HAP-1 (cell line): ENCODE measurements at places on chromosomes 5 and 9.

DNA sequence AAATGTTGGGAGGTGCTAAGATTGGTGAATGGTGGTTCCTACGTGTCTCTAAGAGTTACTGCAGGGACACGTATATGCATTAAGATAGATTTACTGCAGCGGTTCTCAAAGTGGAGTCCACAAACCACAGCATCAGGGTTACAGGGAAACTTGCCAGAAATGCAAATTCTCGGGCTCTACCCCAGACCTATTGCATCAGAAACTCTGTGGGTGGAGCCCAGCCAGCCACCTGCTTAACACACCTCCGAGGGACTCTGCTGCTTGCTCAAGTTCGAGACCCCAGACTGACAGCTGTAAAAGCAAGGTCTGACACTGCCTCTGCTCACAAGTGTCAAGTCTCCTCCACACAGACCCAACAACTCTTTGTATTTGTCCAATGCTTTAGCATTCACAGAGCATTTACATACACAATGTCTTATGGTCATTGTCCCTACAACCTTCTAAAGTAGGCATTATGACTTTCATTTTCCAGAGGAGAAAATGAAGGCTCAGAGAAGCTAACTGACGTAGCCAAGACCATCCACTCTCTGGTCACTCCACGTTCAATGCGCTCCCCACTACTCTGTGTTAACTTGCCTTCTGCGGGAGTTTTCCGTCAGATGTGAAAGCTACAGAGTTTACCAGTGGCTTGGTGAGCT is 48.8 kb downstream of the HSD17B3 start:
- no peak for DNase-seq

GRCh38 chr9:34862836-34863235 is 95.2 kb upstream of the PHF24 start:
- DNase-seq: no peak

GRCh38 chr5:125834438-125835115 is 588.6 kb upstream of the GRAMD2B start:
- DNase-seq: no peak

DNA sequence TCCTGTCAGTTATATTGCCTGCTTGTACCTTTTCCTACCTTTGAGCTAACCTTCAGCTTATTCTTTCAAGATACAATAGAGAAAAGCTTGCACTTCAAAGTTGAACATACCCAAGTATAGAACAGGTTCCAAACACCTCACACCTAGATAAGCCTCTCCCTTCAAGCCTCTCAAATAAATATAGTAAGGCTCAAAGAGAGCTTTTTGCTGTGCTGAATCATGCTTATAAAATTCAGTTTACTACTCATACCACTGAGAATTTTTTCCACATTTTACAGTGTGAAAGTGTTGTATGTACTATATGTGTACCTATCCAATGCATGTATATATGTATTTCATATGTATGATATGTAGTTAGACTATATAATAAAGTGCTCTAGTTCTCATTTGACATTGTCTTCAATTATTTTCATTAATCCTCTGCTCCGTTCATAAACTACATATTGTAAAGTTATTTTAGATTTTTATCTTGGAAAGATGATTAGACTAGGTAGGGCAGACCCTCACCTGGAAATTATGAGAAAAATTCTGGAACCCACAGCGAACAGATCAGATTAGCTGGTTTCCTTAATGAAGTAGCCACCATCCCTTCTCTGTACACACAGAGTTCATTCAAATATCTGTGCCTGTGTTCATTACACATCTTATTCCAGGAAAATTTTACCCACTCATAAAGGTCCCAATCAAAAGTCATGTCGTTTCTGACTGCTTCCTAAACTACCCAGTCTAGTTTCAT is 149.2 kb upstream of the RGMB start:
- no peak for DNase-seq

- DNase-seq: no peak
Observed at GRCh38 chr5:164326219-164326618, 820.8 kb downstream of the MAT2B start.

GRCh38 chr5:96058084-96058483 is 96.4 kb upstream of the ELL2 start:
- DNase-seq: no peak

- peak; percentile 12 for DNase-seq
Observed at GRCh38 chr9:4984171-4984620, 876 bp upstream of the JAK2 start.

GRCh38 chr9:20742833-20743232 is 58.8 kb downstream of the FOCAD start:
- no peak for DNase-seq

- DNase-seq: no peak
Observed at GRCh38 chr9:14561929-14562405, 131.3 kb downstream of the ZDHHC21 start.

- no peak for DNase-seq
Observed at GRCh38 chr5:73648515-73648914, 22.5 kb downstream of the ARHGEF28 start.

DNA sequence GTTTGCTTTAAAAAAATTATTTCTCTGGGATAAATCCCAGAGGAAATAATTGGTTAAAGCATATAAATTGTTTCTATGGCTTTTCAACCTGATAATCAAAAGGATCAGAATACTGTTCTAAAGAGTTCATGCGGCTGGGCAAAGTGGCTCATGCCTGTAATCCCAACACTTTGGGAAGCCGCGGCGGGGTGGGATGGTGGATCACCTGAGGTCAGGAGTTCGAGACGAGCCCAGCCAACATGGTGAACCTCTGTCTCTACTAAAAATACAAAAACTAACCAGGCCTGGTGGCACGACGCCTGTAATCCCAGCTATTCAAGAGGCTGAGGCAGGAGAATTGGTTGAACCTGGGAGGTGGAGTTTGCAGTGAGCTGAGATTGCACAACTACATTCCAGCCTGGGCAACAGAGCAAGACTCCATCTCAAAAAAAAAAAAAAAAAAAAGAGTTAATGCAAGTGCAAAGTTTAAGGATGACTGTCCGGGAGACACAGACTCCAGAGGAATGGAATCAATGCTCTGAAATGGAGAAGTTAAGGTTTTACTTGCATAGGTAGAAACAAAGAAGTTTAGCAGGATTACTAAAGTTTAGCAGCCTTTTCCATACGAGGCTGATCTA is 16.6 kb upstream of the GRHPR start:
- no peak for DNase-seq

DNA sequence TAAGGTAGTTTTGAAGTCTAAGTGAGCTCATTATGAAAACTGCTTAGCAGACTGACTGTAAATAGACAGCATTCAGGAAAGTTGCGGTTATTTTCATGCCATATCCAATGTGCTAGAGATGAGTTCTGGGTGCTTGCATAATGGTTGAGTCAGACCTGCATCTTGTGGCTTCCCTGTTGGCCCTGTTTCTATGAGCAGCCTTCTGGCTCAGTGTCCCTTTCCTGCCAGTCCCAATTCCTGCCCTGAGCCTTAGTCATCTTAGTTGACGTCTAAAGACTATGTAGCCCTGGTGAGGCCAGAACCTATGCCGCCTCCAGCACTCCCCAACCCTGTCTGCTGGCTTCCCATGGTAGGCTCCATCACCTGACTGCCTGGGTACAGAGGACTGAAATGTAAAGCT is 76.3 kb upstream of the TNFSF8 start:
- no peak for DNase-seq

DNA sequence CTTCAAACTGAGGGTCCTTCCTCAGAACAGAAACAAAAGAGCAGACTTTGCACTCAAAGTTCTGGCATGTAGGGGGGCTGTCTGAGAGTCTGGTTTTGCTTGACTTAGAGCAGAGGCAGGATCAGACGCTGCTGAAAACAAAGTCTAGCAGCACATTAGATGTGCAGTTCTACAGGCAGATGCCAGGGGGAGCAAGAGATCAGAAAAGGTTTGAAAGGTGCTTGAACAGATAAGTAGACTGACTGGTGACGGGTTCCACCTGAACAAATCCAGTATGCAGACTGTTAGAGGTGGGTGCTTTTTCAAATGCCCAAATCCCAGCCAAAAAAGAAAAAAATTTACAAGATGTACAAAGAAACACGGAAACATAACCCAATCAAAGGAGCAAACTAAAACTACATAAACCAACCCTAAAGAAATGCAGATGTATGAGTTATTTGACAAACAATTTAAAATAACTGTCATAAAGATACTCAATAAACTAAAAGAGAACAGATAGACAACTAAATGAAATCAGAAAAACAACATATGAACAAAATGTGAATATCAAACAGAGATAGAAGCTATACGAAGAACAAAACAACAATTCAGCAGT is 194.7 kb upstream of the FREM1 start:
- peak; percentile 53 for DNase-seq
